Iris pigment epithelial cell (primary cell): ENCODE measurements at places on chromosomes 16 and 17.

- DNase-seq, result no peak
Observed at GRCh38 chr16:84628226-84628731, 10.4 kb upstream of the COTL1 start.

GRCh38 chr16:60816461-60816860 is 1219.8 kb downstream of the CDH8 start:
- no peak for DNase-seq

GRCh38 chr16:15509051-15509592 is 74.7 kb downstream of the BMERB1 start:
- DNase-seq, result no peak

GRCh38 chr17:50517011-50517410 is 8.8 kb downstream of the MYCBPAP start:
- no peak for DNase-seq

GRCh38 chr16:57476546-57477410 is 9.5 kb downstream of the DOK4 start:
- no peak for DNase-seq

- peak; percentile 3 for DNase-seq
Observed at GRCh38 chr16:13453938-13454553, 465.9 kb upstream of the ERCC4 start.

GRCh38 chr16:55370762-55371482 is 46.9 kb downstream of the IRX6 start:
- peak; percentile 45 for DNase-seq

GRCh38 chr17:81020443-81020766 is 14.5 kb upstream of the BAIAP2 start:
- no peak for DNase-seq

DNA sequence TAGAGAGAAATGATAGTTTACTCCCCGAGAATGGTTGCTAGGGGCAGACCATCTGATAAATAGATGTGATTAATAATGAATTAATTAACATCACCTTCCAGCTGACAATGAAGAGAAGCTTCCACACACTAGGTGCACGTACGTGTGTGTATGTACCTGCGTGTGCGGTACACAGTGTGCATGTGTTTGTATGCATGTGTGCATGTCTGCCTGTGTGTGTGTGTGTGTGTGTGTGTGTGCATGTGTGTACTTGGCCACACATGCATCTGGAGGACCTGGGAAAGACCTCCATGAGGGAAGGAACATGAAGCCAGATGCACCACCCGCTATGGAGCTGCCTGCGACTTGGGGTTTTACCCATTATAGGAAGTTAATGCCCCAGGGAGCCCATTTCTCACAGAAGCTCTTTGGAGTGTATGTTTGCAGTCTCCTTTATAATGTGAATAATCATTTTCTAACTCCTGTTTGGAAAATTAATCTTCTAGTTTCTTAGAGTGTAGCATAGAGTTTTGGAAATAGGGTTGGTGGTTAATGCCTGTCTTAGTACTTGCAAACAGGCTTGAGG is 229.1 kb downstream of the ENGASE start:
- DNase-seq, result no peak
